ENCODE measurements at places on chromosomes 2 and 18.

DNA sequence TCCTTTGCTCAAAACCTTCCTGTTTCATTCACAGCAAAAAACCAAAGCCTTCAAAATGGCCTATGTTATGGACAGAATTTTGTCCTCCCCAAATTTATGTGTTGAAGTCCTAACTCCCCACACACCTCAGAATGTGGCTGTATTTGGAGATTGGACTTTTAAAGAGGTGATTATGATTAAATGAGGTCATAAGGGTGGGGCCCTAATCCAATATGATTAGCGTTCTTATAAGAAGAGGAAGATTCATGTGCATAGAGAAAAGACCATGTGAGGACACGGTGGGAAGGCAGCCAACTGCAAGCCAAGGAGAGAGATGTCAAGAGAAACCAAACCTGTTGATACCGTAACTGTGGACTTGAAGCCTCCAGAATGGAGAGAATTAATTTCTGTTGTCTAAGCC, 4.6 kb upstream of the ZNF638 start:
- DNase-seq = no peak

- no peak for DNase-seq
Measured at GRCh38 chr2:96914332-96914731, 44.5 kb upstream of the SEMA4C start.

DNA sequence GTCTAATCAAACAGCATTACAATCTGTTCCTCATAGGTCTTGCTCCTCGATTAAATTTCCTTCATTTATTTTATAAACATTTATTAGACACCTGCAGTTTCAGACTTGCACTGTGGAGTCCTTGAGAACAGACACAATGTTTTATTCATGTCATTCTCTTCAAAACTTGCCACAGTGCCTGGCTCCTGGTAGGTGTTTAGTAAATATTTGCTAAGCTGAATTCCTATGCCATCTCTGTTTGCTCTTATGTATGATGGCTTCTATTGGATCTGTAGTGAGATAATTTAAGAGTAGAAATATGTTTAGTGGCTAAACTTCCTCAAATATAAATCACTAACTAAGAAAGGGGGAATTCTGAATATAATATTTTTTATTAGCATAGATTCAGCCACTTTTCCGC, 61.4 kb downstream of the LRATD1 start:
- DNase-seq = no peak

DNA sequence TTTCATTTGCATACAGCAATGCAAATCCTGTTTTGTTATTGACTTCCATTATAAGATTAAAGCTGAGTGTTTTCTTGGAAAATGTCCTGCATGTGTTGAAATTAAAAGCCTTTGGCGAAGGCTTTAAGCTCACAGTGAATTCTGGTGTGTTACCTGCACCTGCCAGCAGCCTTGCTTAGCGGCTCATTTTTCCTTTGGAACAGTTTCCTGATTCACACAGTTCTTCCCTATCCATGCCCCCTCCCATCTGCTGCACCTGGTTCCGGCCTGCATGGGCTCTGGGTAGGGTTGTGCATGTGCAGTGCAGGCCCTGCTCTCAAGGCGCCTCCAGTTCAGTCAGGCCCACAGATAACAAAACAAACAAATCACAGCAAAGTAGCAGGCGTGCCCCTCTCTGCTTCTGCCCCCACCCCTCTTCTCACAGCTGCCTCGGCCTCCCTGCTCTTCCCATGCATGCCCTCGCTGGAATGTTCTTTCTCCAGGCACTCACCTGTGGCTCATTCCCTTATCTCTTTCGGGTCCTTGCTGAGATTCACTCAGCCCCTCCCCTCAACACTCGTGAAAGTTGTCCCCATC, 15.8 kb downstream of the MTCL1 start:
- DNase-seq = no peak

GRCh38 chr2:166373951-166374350, 1.8 kb downstream of the SCN9A start:
- no peak for DNase-seq

DNA sequence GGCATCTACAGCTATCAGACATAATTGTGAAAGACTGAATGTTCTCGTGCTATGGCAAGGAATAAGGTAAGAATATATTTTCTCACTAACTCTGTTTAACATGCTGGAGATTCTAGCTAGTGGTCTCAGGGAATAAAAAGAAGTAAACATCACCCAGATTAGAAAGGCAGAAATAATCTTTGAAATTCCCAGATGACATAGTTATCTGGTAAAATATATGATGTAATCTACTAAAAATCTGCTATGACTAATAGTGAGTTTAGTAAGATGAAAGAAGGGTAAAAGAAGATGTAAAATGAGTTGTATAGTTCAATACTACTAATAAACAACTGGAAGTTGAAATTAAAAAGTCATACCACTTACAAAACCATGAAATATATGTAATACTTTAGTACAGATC, 134.2 kb downstream of the DSC3 start:
- DNase-seq = no peak

DNA sequence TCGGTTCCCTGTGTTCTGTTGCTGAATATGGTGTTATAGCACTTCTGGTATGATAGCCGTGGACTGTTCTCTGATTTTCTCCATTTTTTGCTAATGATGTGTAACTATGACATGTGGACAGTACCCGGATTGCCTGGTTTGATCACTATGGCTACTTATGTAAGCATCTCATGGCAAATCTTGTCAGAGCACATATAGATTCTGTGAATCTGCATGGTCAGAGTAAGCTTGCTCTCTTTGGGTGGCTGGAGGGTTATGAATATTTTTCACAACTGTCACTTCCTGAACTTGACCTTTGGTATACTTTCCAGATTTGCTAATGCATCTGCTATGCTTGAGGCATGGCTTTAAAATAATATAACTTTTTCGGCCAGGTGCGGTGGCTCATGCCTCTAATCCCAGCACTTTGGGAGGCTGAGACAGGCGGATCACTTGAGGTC, 36.8 kb upstream of the ATP8B1 start:
- no peak for DNase-seq

DNA sequence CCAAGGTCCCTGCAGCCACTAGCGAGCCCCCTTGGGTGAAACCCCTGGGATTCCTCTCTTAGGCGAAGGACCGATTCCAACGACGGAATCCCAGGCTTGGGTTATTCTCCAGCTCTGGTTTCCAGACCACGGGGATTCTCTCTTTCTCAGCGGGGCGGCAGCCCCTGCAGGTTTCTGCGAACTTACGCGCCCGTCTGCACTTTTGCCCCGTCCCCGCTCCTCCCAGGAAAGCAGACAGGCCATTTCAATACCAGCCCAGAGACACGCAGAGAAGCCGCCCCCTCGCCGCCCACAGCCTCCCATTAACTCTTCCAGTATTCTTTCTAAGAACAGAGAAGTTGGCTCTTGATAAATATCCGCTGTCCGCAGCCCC, 1.2 kb downstream of the CBLN2 start:
- no peak for DNase-seq

DNA sequence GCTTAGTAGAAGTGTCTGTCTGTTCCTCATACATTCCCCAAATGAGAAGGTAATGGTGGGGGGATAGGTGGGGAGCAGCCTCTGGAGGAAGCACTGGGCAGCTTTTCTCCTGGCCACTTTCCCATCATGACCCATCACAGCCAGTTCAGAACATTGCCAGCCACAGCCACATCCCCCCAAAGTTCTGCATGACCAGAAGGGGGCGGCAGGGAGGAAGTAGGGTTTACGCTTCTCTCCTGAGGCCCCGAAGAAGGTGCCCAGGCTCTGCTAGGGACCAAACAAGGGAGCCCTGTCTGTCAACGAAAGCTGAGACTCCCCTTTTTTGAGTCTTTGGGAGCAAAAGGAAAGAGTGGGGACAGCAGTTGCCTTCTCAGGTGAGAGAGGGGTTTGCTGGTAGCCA, 7.7 kb downstream of the IGFBP5 start:
- no peak for DNase-seq

GRCh38 chr18:3055186-3055728, 42.3 kb upstream of the LPIN2 start:
- no peak for DNase-seq

DNA sequence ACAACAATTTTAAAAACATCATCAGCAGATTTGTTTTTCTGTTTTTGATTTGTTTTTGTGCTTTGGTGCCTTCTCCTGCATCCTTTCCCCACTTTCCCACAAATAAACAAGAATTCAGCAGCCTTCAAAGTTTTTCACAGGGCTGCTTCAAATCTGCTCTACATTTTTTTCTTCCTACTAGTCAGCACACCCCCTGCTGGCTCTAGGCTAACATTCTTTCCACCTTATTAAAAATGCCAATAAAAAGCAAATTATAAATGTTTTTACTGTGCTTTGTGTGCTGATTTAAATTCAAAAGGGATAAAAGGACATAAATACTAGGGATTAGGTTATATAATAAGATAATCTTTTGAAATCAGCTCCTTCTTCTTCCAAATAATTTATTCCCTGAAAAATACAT, 6.2 kb upstream of the CNTNAP5 start:
- DNase-seq = no peak

DNA sequence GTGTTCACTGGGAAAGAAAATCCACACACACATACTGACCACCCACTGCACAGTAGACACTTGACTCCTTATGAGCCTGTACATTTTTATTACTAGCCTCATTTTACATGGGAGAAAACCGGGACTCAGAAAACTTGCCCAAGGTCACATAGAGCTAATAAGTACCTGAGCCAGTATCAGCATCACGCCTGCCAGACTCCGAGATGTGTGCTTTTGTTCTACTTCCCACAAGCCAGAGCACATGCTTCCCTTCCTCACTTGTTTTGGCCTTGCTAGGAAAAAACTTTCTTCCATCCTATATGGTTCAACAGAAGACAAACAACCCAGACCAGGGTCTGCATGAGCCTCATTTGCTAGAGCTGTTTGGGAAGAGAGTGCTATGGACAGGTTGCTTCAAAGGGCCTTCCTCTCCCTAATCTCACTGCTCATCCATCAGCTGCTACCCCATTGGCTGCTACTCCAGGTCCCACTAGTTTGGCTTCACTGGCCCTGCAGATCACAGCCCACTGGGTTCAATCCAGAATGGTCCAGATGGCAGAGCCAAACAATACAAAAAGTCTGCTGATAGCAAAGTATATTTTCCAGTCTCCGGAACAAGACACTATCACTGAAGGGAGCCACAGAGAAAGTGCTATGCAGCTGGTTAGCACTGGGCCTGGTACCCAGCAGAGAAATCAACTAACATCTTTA, 63.9 kb downstream of the STK39 start:
- no peak for DNase-seq

GRCh38 chr2:224520064-224520463, 65.1 kb downstream of the CUL3 start:
- DNase-seq = no peak

GRCh38 chr2:178247250-178247649, 52.9 kb downstream of the OSBPL6 start:
- no peak for DNase-seq

- DNase-seq = no peak
Measured at GRCh38 chr18:77359561-77360314, 110.1 kb downstream of the GALR1 start.

GRCh38 chr2:40138314-40138713, 313.6 kb downstream of the SLC8A1 start:
- no peak for DNase-seq

- DNase-seq = no peak
Measured at GRCh38 chr2:191885098-191885497, 38.2 kb upstream of the CAVIN2 start.

DNA sequence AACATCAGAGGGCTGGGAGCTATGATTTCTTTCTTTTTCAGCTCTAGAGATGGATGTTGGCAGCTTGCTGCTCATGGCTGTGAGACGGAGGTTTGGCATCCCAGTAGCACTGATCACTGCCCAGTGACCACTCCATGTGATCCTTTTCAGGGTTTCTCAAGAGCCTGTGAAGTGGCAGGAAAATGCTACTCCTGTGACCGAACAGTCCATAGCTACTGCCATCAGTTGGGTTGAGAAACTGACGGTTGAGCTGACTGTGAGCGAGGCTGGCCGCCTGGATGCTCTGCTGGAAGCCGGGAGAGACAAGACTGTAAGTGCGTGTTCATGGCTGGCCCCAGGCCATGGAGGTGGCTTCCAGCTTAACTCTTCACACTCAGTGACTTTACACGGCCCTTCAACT, 34.2 kb downstream of the VWA3B start:
- DNase-seq = no peak

- DNase-seq = no peak
Measured at GRCh38 chr2:42309366-42309765, 51.7 kb downstream of the COX7A2L start.

DNA sequence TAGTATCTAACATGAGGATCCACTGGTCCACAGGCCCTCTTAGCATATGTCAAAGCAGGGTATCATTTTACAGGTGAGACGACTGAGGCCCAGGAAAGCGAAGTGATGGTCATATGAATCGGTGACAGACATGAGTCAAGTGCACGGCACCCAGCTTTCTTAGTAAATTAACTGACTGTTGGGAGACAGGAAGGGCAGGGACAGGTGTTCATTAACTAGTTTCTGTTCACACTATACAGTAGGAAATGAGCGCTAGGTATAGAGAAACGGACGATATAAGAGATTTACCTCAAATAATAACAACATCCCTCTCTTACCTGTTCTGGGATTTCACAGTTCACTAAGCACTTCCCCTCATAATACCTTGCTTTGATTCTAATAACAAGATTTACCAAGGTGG, 1.7 kb upstream of the SMARCAL1 start:
- no peak for DNase-seq

- DNase-seq = no peak
Measured at GRCh38 chr18:9428862-9429661, 46.3 kb upstream of the RALBP1 start.

- DNase-seq = no peak
Measured at GRCh38 chr18:35581898-35582641, 530 bp downstream of the GALNT1 start.
